ENCODE measurements at places on chromosomes 3 and 15.

DNA sequence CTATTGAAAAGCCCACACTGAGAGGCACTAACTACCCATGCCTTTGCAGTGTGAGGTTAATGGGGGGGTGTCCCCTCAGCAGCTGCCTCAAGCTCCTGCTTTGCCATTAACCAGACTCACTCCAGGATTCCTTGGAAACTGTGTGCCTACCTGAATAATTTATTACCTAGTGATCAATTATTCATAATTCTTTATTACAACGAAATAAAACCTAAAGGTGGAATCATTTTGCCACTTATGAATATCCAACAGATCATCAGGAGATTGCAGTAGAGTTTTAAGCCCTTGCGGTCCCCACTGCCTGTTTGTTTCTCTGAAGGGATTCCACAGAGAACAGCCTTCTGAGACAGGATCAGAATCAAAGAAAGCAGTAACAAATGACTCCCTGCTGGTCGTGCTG lies 23.3 kb downstream of the NEK11 start:
- DNase-seq: no peak

- DNase-seq: no peak
Observed at GRCh38 chr3:123431658-123432324, 17.1 kb downstream of the ADCY5 start.

- no peak for DNase-seq
Observed at GRCh38 chr3:110810356-110810755, 261.3 kb upstream of the NECTIN3 start.

DNA sequence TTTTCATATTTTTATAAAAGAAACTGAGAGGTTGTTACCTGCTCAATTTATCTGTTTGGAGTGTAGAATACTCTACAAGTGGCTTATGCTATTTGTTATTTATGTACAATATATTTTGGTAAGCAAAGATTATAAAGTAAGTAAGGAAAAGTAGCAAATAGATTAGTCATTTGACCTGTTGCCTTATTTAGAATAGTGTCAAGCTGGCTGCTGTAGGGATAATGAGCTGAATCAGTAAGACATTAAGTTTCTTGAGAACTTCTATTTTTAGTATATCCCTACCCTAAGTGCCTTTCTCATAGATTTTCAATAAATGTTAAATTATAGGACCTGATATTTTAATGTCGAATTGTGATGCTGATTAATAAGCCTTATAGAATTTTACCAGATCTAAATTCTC lies 37.2 kb downstream of the ECT2 start:
- DNase-seq: no peak

- no peak for DNase-seq
Observed at GRCh38 chr3:50204804-50205412, at the start of gene SLC38A3. TSS of gene SLC38A3 (plus strand) at chr3:50205271. CDS start at chr3:50214200, 8,929 bp downstream.

DNA sequence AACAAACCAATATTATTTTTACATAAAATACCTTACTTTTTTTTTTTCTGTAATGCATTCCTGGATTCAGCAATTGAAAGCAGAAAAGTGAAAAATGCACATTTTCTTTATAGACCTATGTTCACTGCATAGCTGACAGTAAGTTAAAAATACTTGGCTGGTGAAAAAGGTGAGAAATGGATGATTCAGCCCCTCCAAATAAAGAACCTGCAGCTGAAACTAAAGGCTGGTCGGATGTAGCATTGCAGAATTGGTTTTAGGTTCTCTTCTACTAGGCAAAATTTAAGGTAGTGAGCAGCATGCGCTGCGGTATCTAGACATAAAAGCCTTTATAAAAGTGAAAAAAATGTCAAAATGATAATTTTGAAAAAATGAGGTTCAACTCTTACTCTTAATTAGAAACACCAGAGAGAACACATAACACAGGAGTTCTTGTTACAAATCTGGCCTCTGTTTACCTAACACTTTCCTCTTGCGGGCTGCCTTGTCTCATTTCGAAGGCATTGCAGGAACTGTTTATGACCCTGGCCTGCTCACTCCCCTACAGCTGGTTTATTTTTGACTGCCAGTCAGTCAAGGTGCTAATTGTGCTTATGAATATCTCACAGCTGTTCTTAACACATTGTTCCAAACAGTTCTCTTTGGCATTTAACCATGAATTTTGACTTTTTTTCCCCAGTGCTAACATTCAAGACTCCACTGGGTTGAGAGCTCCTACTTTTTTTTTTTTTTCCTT lies 455.4 kb upstream of the TBL1XR1 start:
- DNase-seq: no peak

GRCh38 chr15:26421065-26421464 lies 351.8 kb downstream of the GABRB3 start:
- DNase-seq: no peak

- no peak for DNase-seq
Observed at GRCh38 chr15:40900256-40901052, 6.2 kb downstream of the VPS18 start.
